ENCODE measurements at places on chromosomes 3 and 15.

- DNase-seq, result no peak
These were observed 17.0 kb downstream of the ANKDD1A start for GRCh38 chr15:64928626-64929220.

- DNase-seq, result no peak
These were observed 79.8 kb upstream of the NMNAT3 start for GRCh38 chr3:139757448-139758030.

- no peak for DNase-seq
These were observed 20.1 kb upstream of the IGF1R start for GRCh38 chr15:98628216-98628615.

DNA sequence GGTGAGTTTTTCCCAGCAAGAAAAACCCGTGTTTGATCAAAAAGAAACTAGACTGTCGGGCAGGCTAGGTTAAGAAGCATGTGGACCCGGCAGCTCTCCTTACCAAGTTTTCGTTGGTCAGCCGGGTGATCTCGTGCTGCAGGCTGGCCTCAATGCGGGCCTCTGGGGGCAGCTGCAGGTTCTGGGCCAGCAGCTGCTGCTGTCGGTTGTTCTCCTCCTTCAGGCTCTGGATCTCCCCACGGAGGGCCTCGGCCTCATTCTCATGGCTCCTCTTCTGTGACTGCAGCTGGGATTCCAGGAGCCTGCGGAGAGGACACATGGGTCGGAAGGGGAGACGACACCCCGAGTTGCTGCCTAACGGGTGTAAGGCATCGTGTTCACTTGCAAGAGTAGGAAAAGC lies 44.5 kb upstream of the MYO5C start:
- DNase-seq, result no peak

DNA sequence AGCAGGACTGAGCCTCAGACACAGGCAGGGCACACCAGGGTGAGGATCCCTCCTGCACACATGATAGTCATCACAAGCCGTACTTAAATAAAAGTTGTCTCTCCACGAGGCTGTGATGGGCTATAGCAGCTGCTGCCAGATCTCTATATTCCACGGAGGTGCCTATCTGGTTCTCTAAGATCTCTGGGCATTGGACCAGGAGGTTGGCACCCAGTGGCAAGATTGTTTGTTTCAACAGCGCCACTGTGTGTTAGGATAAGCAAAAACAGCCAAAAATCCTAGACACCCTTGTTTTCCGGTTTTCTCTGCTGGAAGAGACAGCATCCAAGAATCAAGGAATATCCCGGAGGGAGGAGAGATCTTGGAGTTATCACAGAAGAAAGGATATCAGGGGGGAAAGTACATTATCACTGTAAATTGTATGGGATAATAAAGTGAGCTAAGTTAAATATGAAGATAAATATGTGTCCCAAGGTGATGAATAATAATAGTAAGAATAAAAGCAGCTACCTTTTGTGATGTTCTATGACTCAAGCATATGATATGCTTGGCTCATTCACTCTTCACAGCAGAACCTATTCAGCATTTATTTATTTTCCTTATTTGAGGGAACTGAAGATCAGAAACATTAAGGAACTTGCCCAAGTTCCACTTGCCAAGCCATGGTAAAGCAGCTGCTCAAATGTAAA lies 90.6 kb upstream of the AKAP13 start:
- DNase-seq, result peak; percentile 44

DNA sequence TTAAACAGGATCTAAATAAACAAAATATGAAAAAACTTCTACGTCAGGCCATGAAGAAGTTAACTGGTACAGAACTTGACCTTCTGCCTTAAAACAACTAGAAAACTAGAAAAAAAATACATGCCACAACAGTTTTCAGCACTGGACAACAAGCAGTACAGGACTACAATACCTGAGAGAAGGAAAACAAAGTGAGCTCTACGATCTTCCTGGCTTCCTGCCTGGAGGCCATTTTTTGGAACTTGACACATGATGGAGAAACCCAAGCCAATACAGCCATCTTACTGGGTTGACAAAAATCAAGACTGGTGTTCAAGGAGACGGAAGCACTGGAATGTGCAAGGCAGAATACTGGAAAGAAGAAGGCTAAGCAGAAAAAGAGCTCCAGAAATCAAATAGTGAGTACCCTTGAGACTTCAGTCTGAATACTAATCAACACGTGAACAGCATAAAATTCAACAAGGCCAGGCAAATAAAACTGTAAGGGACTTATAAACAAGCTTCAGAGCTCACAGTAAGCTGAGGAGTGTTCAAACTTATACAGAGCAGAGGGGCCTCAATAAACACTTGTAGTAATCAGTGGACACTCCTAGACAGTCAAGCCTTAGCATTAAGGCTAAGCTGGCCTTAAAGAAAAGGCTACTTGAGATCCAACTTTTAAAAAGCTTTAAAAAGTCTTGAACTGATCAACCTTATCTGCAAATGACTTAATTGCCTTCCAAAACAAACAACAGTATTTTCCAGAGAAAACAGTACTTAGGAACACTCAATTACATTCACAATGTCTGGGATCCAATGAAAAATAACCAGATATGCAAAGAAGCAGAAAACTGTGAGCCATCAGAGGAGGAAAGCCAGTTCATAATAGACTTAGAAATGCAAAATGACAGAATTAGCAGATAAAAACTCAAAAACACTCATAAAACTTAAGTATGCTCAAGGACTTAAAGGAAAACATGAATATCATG lies 63.2 kb downstream of the DLG1 start:
- no peak for DNase-seq

GRCh38 chr3:102722317-102722716 lies 287.5 kb downstream of the ZPLD1 start:
- DNase-seq, result no peak

Measured in heart left ventricle (tissue), 16 donors.